Skin of body (tissue), 3 donors: ENCODE measurements at places on chromosomes 13 and 19. TPM values are rescaled to one million over a fixed set of nuclear protein-coding genes. Genes with fewer than 3 reads are reported as not detected.

UBE2L5 gene
- 0.99 TPM for total RNA-seq

FXYD7 gene
- total RNA-seq = 0.59 TPM

OSCAR gene
- 1.4 TPM for total RNA-seq

ELSPBP1 gene
- not detected for total RNA-seq

IGFL1 gene
- total RNA-seq = 0.69 TPM

SYDE1 gene
- 6.9 TPM for total RNA-seq

CEACAM8 gene
- total RNA-seq = 4.8 TPM

RFPL4A gene
- not detected for total RNA-seq

PCDH17 gene
- 3.3 TPM for total RNA-seq

FCER2 gene
- total RNA-seq = 0.20 TPM

- DNase-seq = no peak
Observed at GRCh38 chr13:91361755-91362271, 14.3 kb downstream of the MIR17HG start.

- DNase-seq = no peak
Observed at GRCh38 chr13:110699148-110700145, 6.5 kb downstream of the CARS2 start.

- DNase-seq = no peak
Observed at GRCh38 chr13:29597246-29597645, 1.8 kb upstream of the SLC7A1 start.

DNA sequence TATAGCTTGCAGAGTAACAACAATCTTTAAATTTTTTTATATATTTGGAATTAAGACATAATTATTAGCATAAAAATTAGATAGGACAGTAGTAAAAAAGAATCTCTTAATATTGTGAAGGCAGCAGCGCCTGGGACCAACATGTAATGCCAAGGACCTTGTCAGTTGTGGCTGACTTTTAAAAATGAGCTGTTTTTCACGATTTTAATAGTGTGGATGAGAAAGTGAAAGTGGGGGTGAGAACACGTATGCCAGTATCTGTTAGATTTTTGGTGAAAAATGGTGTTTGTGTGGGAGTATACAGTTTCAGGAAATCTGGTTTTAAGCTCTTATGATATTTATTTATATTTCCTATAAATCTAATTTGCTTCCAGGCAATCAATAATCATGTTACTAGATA, 125.2 kb downstream of the LMO7 start:
- DNase-seq = no peak

GRCh38 chr19:46674416-46675178, 13.6 kb upstream of the DACT3 start:
- no peak for DNase-seq

DNA sequence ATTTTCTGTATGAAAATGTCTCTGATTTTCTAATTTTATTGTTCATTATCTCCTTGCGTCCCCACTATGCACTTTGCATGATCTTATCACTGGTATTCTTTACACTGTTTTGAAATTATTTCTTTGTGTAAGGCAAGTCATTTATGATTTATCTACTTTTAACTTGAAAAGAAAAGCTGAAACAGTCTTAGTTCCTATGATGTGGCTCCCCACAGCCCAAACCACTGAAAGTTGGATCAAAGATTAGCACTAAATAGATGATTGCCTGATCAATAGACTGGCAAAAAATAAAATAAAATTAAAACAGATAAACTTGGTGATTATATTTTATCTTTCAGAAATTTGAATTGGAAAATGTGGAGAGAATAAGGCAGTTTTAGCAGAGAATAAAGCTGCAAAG, 1101.9 kb downstream of the PCDH9 start:
- DNase-seq = no peak

- no peak for DNase-seq
Observed at GRCh38 chr13:110423689-110424302, 116.7 kb downstream of the COL4A2 start.

DNA sequence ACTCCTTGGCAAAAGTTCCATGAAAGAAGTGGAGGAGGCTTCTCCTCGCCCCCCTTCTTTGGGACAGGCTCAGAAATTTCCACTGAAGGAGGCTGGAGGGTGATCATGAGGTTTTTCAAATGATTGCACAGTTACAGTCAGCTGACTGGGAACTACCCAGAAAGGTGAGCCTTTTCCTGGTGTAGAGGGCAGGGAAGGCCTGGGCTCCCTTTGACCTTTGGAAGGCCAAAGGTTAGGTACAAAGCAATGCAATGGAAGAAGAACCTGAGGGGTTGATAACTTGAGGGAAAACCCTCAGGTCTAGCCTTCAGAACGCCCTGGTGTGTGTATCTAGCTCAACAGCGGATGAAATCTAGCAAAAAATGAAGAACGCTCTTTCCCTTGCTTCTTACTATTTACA, 50.1 kb upstream of the SLC15A1 start:
- DNase-seq = no peak

GRCh38 chr19:47430041-47430802, 10.9 kb upstream of the MEIS3 start:
- DNase-seq = no peak

DNA sequence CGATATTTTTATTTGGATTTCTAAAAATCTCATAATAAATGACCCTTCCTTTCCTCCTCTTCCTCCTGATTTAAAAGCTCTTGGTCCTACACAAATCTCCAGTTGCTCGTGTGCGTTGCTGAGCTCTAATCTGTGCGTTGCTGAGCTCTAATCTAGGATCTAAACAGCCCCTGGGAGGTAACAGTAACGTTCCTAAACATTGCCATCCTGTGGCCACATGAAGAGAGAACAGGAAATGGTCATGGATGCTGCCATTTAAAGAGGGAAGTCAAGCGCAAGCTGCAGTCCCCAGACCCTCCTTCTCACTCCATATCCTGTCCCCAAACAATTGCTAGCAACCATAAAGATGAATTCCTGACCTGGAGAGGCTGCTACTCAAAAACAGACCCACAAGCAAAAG, 170.8 kb downstream of the NUFIP1 start:
- DNase-seq = no peak

DNA sequence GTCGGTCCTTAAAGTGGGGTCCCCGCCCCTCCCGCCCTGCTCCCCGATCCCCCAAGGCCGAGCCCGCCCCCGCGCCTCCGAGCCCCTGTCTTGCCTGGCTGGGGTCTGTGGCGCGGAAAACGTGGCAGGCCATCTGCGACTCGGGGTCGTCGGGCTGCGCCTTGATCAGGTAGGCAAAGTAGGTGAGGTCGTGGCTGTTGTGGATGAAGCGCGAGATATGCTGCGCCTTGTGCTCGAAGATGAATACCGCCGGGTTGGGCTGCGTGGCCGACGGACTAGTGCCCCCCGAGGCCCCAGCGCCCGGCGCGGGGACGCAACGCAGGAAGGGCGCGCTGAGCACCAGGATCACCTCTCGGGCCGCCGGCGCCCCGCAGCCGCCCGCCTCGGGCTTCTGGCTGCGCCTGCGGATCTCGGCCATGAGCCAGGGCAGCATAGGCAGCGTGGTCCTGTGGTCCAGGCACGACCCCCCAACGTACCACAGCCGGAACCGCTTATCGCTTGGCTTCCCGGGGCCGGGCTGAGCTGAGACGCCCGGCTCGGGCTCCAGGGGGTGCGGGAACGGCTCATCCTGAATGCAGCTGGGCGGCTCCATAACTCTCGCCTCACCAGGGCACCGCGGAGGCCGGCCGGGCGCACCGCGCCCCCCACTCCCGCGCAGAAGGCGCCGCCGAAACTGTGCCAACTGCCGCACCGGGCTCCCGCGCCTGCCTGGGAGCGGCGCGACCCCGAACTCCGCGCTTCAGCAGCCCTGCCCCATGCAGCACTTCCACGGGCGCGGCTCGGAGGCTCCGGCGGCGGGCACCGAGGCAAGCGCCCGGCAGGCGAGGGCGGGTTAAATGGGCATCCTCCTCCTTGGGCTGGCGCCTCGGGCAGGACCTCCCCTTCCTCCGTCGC, 546 bp downstream of the TBC1D4 start:
- no peak for DNase-seq

DNA sequence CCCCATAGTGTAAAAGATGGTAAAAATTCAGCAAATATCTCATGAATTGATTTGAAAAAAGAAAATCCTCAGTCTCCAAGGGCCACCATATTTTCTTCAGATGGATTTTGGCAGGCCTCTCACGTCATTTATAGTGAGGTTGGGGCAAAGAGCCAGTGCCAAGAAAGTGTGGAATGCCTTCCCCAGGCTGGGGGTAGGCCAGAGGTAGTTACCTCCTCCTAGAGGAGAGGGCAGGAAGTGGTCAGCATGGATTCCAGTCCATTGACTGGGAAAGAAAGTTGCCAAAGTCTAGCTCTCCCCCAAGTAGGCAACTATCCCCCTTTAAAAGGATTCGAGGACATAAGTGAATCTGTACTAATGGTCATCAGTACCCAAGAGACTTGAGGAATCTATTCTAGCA, 68.4 kb upstream of the KCTD4 start:
- DNase-seq = no peak

DNA sequence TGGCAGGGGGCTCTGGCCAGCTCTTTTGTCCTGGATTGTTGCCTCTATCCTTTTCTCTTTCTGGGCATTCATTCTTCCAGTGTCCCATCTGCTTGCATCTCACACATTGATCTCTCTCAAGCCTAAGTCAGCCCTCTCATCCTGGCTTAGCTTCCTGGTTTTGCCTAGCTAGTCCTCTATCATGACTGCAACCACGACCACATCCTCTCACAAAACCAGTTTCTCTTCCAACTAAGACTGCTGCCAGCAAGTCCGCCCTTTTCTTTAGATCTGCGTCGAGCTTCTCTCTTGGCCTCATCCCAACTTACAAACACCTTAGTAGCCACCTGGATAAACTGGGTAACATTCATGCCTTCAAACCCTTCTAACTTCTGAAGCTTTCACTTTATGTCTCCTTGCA, 212.2 kb upstream of the HTR2A start:
- no peak for DNase-seq
